Hematopoietic multipotent progenitor cell treated with erythropoietin and hydrocortisone succinate and interleukin-3 and kit ligand, for 8 days (in vitro differentiated cells): ENCODE measurements at places on chromosomes 5 and 9.

DNA sequence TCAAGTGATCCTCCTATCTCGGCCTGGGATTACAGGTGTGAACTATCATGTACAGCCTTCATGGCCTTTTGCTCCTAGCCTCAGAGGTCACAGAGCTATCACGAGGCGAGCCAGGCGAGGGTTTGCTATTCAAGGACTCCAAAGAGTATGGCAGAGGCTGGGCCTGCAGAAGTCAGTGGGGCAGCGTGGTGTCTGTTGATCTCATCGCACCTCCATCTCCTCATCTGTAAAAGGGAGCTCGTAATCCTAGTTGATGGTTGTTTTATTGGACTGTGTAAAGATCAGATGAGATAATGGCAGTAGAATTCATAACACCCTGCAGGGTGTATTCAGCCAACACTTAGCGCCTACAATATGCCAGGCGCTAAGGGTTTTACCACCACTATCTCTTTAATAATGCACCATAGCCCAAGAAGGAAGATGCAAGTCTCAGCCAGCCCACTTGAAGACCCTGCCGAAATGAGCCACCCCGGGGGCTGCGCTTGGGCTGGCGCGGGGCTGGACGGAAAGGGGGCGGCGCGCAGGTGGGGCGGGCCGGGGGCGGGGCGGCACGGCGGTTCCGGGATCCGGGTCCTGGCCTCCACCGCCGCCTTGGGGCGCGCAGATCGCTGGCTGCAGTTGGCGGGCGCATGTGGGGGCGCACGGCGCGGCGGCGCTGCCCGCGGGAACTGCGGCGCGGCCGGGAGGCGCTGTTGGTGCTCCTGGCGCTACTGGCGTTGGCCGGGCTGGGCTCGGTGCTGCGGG is at the start of gene GALNT12:
GALNT12 (plus strand) TSS at position 601 of the 744 bp plus-strand sequence; CDS start at position 630, 29 bp downstream.
- DNase-seq, result no peak

DNA sequence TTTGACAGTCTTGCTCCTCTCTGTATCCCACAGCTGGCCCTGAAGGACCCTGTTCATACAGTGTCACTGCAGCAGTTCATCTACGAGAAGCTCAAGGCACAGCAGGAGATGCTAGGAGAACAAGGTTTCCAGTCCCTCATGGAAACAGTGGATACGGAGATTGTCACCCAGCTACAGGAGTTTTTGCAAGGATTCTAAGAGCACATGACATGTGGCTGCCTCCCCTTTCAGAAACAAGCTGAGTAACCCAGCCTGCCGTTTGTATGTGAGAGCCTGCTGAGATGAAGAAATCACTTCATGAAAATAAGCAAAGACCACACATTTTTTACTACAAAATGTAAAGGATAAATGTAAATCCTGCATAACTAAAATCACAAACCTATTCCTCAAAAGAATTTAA is 48.5 kb downstream of the LRRC70 start:
- DNase-seq, result no peak

DNA sequence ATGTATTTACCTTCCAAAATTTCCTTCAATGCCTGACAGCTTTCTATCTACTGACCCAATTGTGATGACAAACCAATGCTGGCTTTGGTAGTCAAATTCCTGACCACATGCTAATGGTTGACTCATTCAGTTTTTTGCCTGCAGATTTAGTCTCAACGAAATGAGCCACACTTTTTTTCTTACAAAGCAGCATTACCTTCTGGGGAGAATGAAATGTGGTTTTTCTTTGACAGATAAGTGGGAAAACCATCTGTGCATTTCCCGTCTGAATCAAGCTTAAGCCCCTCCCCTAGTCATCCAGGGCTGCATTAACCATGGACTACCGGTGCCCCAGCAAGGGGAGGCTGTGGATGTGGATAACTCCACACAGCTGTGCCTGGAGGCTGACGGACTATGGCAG is 99.6 kb upstream of the TAF11L2 start:
- DNase-seq, result peak; percentile 16

- no peak for DNase-seq
Observed at GRCh38 chr5:96408841-96409538, 24.1 kb downstream of the PCSK1 start.

DNA sequence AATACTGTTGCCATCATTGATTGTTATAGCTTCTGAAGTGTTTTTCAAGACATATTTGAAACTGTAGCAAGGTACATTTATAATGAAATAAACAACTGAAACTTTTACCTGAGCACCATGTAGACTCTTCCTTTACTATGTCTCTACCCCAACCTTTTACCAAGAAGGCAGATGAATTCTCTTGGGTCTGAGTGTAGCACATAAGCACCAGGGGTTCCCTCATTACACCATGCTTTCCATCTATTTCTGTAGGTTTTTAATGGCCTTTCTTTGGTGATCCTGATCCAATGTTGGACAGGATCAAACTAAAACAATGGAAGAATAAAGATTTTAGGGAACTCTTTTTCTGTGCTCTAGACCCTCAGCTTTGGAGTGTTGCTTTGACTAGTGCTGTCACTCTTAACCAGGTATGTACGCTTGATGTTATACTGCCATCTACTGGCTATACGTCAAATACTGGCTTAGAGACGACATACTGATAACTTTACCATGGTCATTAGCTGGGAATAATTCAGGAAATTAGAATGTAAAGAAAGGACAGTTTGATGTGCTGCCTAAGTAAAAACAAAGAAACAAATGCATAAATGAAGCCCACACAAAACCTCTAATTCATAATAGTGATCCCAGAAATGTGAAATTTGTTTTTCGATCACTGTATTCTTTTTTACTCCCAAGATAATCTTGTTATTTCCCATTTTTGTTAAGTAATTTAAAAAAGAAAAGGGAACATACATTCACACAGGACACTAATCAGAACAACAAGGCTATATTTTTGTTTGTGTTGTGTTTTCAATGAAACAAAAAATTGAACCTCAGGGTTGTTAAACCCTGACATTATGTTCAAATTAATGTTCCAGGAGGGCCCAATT is 30.7 kb downstream of the IFNW1 start:
- DNase-seq, result peak; percentile 86

GRCh38 chr9:82572146-82572545 is 490.8 kb downstream of the RASEF start:
- no peak for DNase-seq

DNA sequence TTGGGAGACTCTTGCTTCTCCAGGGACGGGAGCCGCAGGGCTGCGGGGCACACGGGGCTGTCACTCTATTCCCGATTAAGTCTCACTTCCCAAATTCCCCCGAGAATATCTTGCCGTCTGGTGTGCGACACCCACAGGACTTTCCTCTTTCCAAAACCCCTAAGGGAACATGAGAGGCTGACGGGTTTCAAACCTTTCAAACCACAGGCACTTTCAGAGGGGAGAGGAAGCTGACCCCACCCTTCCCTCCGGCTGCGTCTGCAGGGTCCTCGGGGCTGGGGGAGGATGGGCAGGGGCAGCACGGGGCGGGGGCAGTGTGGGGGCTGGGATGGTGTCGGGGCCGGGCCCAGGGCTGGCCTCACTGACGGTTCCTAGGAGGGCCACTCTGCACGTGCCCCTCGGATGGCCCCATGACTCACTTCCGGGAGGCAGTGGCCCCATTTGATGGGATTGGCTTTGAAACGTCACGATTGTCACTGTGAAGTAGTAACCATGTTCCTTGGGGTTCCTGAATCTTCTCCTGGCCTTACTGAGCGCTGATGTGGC is 38.2 kb downstream of the SLC9A3 start:
- DNase-seq, result peak; percentile 42

- DNase-seq, result no peak
Observed at GRCh38 chr9:91336786-91337185, 24.9 kb downstream of the AUH start.

DNA sequence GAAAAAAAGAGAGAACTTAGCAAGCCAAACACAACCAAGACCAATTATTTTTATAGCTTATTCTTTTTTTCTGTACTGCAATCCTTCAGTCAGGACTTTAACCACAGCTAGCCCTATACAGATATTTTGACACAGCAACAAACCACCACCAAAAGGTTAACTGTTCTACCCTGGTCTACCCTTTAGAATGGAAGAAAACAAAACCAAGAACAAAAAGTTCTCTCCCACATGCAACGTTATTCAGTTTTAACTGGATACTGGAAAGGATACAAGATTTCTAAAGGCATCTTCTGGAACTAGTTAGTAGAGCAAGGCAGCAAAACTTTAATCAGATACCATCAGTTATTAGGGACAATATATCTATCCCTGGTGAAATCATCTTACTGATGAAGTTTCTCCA is 32.6 kb downstream of the ECPAS start:
- no peak for DNase-seq

GRCh38 chr5:61538722-61539501 is 206.9 kb downstream of the ZSWIM6 start:
- DNase-seq, result no peak

DNA sequence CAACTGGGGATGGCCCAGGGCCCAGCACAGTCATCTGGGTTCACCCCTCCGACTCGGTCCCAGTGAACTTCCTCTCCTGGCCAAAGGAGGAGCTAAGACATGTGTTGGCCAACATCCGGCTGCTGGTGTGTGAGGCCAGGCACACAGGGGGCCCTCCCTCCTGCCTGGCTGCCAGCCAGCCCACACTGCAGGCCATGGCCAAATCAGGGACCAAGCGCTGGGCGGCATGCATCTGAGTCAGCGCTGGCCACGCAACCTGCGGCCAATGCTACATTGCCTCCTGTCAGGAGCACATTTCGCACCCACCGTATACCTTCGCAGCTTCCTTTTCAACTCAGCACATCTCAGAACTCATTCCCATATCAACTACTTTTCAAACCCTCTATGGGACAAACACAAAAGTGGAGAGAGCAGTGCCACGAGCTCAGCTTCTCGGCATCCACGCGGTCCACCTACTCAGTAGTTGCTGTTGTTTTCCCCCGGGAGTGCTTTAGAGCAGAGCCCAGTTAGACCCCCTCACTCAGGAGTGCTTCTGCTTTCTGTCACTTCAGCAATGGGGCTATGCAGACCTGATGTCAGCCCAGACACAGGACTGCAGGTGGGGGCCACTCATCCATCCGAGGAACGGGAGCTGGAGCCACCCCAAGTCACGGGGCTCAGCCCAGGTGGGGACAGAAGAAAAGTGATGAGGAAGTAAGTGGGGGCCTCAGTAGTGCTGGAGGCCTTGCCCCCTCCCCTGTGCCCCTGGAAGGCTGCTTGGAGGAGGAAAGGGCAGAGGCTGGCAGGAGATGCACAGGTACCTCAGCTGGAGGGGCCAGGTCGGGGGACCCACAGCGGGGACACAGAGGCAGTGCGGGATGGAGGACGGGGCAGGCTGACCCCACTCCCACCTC is 13.9 kb downstream of the NINJ1 start:
- peak; percentile 90 for DNase-seq

DNA sequence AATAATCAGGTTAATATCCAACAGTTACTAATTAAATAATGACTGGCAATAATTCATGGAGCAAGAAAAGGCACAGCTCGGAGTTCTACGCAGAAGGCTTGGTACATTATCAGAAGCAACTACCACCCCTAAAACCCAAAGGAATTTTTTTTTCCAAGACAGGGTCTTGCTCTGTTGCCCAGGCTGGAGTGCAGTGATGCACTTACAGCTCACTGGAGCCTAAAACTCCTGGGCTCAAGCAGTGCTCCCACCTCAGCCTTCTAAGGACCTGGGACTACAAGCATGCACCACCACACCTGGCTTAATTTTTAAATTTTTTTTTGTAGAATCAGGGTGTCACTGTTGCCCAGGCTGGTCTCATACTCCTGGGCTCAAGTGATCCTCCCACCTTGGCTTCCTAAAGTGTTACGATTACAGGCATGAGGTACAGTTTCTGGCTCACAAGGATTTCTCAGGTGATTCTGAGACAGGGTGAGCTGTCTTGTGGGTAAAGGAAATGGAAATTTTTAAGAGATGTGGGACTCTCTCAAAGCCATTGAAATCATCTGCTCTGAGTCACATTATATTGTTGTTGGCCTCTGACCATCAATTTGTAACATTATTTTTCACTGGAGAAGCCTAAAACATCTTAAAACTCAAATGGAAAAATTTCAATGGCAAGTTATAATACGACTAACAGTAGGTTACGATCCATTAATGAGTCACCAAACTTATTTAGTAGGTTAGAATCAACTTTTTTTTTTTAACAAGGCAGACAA is 19.7 kb upstream of the HSDL2 start:
- DNase-seq, result no peak

DNA sequence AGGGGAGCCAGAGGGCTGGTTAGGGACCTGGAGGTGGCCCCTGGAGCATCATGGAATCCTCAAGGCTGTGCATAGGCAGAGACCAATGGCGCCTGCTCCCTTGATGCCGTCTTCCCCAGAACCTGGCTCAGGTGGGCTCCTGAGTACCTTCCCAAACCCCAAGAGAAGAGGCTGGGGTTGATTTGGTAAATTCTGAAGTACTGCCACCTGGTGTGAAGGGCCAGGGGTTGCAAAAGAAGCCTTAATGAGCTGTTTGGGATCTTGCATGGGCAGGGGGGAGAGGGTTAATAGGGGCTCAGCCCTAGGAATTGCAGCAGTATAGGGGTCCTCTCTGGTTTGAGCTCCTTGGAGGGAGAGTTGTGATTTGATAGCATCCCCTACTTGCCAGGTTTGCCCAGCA is 52.1 kb downstream of the CYSTM1 start:
- no peak for DNase-seq

- no peak for DNase-seq
Observed at GRCh38 chr5:170591054-170591453, 87.2 kb downstream of the KCNIP1 start.

DNA sequence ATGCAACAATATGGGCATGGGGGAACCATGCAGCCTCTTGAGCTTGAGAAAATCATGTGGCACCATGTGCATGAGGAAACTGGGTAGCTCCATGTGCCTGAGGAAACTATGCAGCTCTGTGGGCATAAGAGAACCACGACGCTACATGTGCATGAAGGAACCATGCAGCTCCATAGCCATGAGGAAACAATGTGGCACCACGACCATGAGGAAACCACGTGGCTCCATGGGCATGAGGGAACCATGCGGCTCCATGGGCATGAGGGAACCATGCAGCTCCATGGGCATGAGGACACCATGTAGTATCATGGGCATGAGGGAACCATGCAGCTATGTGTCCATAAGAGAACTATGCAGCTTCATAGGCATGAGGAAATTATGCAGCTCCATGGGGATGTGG is 140.8 kb downstream of the CAVIN4 start:
- DNase-seq, result no peak

DNA sequence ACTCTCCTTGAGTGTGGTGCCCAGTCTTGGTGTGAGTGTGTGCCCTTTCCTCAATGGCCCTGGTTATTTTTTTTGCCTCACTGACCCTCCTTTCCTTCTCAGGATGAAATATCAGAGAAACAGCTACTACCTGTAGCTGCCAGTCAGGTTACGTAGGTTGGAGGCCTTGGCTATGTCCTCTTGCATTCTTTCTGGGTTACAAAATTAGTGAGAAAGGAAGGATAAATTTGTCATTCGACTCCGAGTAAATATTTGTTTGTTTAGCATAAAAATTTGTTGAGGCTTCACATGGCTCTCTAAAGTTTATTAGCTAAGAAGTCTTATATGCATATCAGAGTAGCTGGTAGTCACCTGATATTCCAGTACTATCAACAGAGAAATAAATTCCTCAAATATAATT is 15.4 kb downstream of the MACIR start:
- DNase-seq, result no peak

GRCh38 chr5:178793151-178793550 is 62.7 kb upstream of the ZNF354A start:
- DNase-seq, result no peak
